ENCODE measurements at places on chromosomes 4 and X.

DNA sequence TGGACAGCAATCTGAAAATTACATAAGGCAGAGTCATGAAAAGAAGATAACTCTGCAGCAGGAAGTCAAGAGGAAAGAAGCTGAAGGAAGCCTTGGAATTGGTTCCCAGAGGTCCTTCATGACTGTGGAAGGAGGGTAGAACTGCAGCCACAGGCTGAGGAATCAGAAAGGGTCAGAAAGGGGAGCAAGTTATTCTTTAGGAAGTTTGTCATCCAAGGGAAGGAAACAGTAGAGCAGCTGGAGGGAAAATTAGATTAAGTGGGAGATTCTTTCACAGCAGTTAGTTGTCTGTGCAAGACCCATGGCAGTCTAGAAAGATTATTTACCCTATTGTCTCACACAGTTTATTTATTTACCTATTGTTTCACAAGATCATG, 9.3 kb upstream of the ADH1C start:
- no peak for DNase-seq

DNA sequence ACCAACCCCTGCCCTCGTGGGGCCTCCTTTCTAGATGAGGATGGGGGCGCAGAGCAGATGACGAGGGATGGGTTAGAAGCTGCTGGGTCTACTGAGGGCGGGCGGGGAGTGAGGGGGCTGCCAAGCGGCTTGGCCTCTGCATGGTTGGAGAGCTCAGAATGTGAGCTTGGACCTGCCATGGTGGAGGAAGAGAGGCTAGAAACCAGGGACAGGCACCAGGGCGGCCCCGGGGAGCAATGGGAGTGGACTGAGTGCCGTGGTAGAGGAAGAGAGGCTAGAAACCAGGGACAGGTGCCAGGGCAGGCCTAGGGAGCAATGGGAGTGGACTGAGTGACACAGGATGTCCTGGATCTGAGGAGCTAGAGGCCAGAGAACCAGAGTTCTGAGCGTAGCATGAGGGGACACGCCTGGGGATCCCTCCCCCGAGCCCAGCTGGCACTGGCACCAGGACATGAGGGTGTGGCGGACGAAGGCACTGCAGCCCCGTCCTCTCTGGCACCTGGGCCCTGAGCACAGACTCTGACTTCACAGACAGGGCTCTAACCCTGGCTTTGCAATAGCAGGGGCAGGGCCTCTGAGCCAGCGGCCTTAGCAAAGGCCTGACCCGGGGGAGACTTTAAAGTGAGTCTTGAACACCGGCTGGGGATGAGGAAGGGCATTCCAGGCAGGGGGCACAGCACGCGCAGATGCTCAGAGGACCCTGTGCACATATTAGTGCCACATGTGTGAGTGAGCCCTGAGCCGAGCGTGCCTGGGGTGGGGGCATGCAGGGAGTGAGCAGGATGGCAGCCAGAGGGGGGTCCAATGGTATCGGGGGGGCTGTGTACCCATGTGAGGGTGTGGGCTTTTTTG, 214.0 kb upstream of the PSAPL1 start:
- DNase-seq, result no peak

DNA sequence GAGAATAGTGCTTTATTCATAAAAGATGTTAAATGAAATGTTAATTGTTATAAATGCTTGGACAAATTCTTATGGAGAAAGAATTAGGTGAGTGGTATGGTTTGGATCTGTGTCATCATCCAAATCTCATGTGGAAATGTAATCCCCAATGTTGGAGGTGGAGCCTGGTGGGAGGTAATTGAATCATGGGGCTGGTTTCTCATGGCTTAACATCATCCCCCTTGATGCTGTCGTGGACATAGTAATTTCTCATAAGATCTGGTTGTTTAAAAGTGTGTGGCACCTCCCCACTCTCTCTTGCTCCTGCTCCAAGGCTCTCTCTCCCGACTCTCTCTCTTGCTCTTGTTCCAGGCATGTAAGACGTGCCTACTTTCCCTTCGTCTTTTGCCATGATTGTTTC, 22.5 kb downstream of the GYPE start:
- DNase-seq, result no peak

DNA sequence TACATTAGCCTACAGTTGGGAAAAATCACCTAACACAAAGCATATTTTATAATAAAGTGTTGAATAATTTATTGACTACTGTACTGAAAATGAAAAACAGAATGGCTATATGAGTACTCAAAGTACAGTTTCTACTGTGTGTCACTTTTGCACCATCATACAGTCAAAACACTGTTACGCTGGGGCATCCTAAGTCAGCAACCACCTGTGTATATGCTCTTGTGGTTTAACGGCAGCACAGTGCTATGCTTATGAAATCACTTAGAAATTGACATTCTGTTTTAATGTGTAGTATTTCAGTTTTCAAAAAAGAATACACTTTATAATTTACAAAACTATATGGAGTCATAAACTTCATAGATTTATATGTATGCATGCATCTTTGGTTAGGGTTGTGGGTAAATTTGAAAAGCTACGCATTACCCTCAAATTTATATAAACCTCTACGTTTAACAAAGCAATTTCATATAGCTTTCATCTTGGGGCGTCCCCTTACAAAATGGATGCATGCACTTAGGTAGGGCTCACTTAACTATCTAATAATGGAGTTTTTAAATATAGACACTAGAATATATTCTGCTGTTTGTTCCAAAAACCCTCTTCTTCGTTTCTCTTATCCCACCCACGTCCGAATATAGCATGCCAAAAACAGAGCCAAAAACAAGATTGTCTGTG, 690 bp upstream of the NEIL3 start:
- DNase-seq, result no peak

DNA sequence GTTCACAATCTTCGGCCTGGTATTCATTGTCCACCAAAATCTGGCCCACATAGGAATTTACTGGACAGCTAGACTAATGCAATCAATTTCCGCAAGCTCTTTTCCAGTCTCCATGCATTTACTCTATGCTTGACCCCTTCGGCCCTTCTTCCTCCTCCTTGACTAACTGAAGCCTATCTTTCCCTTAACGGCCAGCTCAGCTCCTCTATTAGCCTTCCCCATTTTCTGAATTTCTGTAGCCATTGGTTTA, 1.2 kb upstream of the PHKA2 start:
- no peak for DNase-seq

DNA sequence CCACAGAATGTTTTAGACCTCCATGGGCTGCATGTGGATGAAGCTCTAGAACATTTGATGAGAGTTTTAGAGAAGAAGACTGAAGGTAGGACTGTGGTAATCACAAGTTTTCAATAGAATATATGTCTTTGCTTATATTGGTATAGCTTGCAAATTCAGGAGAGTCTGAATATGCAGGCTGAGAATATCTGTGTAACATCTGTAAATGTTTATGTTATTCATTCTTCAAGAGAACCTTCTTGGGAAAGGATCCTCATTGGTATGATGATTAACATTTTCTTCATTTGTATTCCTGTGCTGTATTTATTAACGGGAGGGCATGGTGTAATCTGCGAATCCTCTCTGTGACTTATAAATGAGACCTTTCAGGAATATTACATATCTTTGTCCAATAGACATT, 52.1 kb upstream of the RHOH start:
- no peak for DNase-seq

GRCh38 chr4:1133033-1133432, 19.7 kb upstream of the RNF212 start:
- no peak for DNase-seq

All from vagina (tissue), 2 donors.